ENCODE measurements at places on chromosomes 1 and 21.

DNA sequence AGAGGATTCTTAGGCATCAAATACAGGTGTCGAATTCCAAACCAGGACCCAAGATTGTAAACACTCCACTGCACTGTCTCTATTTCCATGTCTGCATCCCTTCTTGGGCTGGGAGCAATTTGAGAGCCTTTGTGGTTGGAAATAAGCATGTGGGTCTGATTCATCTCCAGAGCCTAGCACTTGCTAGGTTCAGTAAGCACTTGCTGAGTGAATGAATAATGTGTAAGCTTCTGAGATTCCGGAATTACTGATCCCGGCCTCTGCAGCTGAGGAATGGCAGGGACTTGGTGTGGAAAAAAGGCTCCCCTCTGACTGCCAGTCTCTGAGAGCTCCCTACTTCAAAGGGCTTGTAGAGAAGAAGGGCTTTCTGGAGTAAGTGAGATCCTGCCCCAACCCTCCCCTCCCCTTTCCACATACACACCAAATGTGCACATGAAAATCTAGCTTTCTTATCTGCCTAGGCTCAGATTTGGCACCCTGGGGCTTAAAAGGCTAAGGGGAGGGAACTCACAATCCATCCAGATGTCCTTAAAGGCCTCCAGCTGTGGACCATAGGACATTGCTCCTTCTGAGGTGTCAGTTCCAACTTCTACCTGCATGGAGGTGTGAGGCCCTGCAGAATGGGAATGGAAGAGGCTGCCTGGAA, 39.6 kb upstream of the TRABD2B start:
- no peak for DNase-seq

DNA sequence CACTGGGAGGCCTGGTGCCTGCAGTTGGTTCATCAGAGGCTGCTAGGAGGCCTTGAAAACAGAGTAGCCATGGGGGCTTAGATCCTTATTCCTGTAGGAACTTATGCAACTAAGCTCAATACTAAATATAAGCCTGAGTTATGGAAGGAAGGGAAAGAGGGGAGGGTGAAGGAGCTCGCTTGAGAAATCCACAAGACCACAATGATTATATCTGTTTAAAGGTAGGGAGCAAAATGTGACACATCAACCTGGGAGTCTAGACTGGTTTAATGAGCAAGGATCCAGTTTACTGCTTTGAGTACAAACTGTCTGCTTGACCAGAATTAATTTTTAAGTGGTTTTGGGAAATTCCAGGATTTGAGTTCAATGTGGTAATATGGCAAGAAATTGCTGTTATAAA, 20.4 kb upstream of the ANGPTL7 start:
- no peak for DNase-seq

- no peak for DNase-seq
Measured at GRCh38 chr1:39401106-39401505, 90.3 kb upstream of the BMP8A start.

DNA sequence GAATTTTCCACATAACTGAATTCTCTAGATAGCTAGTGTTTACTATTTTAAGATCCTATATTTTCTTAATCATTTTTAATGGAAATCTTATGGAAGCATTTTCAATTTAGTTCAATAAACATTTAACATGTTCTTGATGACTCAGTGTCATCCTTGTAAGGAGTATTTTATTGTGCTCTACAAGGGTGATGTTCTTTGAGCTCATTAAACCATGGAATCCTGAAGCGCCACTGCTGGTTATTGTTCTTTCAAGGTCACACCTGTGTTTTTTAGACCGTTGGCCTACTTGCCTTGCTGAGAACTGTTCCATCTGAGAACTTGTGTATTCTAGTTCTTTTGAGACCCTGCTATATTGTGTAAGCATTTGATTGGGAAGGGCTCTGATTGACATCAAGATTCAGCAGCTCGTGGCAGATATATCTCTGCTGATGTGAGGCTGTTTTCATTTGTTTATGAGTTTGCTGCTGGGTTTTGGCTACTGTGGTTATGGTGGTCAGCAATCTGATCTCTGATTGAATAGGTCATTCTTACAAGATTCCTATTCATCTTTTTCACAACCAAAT, 132.0 kb downstream of the GIPC2 start:
- no peak for DNase-seq

DNA sequence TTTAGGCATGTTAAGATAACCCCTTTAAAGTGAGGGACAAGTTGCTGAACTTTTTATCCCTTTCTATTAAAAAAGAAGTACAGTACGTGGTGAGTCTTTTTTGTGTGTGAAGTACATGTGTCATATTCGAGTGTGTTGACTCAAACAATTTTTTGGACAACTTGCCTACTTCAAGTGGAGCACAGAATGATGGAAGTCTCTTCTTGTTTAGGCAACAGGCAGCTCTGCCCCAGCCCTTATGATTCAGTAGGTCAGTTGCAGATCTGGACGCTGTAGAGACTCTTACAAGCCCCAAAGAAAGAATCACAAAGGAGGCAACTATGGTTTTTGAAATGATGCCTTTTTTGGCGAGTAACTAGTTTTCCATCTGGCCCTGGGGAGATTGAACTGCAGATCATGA, 14.4 kb upstream of the ZFP69B start:
- DNase-seq, result no peak

DNA sequence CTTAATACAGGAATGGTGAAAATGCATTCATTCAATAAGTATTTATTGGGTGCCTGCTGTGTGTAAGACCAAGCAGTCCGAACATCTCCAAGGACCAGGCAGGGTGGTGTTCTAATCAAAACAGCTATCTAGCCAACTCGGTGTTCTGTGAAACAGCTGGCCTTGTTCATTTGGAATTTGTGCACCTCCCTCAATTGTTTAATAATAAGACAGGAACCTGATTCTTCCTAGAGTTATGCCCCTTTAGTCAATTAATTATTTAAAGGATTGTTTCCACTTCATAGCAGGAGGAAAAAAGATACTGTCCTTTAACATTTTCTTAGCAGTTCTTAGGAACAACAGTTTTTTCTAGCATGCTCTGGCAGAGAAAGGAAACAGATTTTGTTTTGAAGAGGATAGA, 30.4 kb downstream of the S100A10 start:
- DNase-seq, result no peak

DNA sequence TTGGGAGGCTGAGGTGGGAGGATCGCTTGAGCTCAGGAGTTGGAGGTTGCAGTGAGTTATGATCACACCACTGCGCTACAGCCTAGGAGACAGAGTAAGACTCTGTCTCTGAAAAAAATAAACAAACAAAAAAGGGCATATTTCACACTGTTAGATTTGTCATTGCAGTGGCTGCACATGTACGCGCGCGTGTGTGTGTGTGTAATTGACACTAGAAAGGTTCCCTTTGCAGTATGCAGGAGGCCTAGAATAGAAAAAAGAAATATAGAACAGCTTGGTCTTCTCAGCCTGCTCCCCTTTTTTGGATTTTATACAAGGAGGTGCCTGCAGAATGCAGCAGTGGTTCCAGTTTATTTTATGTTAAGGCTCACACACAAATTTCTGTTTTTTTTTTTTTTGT, 8.6 kb downstream of the MACO1 start:
- no peak for DNase-seq

- DNase-seq, result peak; percentile 93
Measured at GRCh38 chr1:58784758-58785441, 1.1 kb upstream of the JUN start.

DNA sequence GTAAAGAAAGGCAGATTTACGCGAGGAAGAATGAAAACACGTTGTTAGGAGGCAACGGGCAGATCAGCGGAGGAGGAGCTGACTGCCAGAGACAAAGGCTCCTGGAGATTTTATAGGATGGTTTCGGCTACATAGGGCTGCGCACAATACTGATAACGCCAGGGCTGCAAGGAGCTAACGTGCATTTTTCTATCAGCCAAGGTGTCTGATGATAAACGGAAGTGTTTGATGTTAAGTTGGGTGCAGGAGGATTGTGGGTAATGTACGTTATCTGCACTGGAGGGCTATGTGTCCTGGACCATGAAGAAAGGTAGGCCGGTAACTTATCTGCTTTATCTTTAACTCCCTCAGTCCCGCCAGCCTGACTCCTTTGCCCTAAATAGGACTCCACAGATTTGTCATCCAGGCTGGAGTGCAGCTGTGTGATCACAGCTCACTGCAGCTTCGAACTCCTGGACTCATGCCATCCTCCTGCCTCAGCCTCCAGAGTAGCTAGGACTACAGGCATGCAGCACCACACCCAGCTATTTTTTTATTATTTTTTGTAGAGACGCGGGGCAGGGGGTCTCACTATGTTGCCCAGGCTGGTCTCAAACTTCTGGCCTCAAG, 29.6 kb downstream of the SETD4 start:
- DNase-seq, result no peak

- no peak for DNase-seq
Measured at GRCh38 chr1:182688436-182689205, 4.2 kb upstream of the RGS8 start.

- no peak for DNase-seq
Measured at GRCh38 chr21:38228115-38228514, 28.7 kb upstream of the KCNJ15 start.

- DNase-seq, result peak; percentile 23
Measured at GRCh38 chr1:192158181-192158580, at the start of gene RGS18. RGS18 (plus strand) TSS chr1:192158462; CDS start chr1:192158638, 176 bp downstream.

DNA sequence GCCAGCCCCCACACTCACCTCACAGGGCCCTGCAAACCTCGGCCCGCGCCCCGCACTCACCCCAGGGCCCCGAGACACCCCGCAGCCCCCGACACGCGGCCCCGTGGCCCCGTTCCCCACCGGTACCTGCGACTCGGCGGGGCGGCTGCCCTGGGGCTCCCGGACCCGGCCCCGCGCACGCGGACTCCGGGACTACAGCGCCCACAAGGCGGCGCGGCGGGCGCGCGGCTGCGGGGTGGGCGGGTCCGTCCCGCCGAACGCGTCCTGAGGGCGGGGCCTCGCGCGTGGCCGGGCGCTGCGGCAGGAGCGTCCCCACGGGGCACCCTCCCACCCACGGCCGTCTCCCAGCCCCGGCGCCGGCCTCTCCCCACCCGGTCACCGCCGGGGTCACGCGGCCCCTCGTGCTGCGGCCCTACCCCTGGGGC, at the start of gene SLC19A1:
SLC19A1 (minus strand) TSS at position 199 of the 425 bp plus-strand sequence. CDS start 4,481 bp downstream, outside the sequence.
- DNase-seq, result peak; percentile 79

DNA sequence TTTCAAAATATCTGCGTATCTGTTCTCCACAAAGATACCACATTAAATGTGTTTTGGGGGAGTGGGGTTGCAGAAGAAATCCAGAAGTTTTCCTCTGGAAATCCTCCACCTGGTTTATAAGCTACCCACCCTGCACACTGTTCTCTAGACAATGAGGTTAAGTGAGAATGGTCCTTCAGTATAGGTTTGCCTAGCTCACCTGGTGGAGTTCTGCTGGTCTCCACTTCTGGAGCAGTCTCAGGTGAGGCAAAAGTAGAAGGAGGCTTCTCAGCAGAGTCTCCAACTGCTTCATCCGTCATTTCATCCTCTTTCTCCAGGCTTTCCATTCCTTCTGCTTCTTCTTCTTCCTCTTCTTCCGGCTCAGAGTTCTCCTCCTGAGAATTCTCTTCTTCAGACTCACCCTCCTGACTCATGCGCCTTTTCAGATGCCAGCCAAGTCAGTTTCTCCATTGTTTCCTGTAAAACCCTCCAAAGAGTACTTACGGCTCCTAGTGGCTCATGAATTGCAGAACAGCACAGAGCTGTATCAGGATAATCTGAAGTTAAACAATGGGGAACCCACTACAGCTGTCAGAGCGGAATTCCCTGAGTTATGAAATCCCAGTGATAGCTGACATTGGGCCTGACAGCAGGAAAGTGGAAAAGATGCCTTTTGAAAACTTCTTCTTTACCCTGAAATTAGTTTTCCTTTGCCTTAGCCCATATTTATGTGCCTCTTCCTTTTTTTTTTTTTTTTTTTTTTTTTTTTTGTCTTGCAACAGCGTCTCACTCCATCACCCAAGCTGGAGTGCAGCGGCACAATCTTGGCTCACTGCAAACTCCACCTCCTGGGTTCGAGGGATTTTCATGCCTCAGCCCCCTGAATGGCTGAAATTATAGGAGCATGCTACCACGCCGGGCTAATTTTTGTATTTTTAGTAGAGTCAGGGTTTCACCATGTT, 38.5 kb downstream of the MSTO1 start:
- DNase-seq, result peak; percentile 27

DNA sequence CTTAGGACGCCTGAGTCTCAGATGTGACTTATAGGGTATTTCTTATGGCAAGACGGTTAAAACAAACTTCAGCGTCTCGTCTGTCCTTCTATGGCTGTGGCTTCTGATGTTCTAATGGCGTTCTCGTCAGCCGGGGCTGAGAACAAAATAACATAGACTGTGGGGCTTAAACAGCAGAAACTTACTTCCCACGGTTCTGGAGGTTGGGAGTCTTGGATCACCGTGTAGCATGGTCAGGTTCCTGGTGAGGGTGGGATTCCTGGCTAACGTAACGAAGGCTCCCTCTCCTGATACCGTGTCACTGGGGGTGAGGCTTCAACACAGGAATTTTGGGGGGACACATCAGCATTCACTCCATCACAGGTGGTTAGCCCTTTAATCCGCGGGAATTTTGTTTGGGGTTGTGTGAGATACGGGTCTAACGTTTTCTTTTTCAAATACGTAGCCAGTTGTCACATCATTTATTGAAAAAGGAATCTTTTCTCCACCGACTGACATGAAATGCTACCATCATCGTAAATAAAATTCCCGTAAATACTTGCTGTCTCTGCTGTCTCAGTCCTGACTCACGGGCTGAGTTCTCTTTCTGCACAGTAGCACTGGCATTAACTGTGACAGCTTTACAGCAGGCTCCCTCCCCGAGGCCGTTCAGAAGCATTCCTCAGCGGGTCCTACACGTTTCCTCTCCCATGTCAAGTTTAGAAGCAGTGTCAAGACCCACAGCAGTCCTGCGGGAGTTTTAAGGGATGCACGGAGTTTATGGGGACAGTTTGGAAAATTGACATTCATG, 8.1 kb upstream of the POFUT2 start:
- DNase-seq, result no peak

- no peak for DNase-seq
Measured at GRCh38 chr1:52665006-52665941, 32.3 kb downstream of the SHISAL2A start.

DNA sequence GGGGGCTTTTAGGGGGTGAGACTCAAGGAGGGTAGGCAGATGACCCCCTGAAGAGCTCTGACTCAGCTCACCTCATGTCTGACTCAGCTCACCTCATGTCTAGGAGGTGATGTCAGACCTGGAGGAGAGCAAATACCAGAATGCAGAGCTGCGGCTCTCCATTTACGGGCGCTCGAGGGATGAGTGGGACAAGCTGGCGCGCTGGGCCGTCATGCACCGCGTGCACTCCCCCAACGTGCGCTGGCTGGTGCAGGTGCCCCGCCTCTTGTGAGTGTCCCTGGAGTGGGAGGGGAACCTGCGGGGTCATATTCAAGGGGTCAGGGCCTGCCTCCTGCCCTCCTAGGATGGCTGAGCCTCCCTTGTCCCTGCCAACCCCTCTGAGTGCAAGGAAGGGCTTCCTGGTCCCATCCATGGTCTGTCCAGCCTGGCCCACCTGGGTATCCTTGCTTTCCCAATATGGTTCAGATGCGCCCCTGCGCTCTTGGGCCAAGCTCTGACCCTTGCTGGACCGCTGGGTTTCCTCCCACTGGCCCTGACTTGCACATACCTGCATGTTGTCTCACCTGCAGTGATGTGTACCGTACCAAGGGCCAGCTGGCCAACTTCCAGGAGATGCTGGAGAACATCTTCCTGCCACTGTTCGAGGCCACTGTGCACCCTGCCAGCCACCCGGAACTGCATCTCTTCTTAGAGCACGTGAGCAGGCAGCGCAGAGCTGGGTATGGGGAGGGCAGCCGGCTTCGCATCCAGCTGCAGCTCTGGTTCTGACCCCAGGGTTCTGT, 9.1 kb downstream of the AMPD2 start:
- DNase-seq, result no peak

- DNase-seq, result no peak
Measured at GRCh38 chr1:195113471-195113870, 1494.8 kb downstream of the KCNT2 start.

- no peak for DNase-seq
Measured at GRCh38 chr21:36699546-36700294, 805 bp downstream of the SIM2 start.
